ENCODE measurements at places on chromosomes 7 and 10. TPM values are rescaled to one million over a fixed set of nuclear protein-coding genes. Genes with fewer than 3 reads are reported as not detected.

DNA sequence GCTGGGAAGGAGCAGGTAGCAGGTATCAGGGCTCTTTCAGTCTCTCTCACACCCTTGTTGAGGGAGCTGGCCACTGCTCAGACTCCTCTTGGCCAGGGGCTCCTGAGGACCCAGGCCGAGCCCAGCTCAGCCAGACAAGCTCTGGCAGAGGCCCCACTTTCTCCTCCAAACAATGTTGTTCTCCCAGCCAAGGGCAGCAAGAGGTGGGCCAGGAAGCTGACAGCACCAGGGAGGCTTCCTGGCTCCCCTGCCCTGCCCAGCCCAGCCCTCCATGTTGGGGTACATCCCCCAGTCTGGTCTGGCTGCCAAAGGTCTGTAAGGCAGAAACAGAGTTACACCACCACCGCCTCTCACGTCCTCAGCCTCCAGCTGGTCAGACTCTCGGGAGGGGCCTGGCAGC is 33.9 kb upstream of the COL13A1 start:
- DNase-seq = no peak

GRCh38 chr10:92727550-92727949 is 37.8 kb downstream of the HHEX start:
- no peak for DNase-seq

- no peak for DNase-seq
These were observed 39.2 kb downstream of the ENO4 start for GRCh38 chr10:116888380-116889055.

DNA sequence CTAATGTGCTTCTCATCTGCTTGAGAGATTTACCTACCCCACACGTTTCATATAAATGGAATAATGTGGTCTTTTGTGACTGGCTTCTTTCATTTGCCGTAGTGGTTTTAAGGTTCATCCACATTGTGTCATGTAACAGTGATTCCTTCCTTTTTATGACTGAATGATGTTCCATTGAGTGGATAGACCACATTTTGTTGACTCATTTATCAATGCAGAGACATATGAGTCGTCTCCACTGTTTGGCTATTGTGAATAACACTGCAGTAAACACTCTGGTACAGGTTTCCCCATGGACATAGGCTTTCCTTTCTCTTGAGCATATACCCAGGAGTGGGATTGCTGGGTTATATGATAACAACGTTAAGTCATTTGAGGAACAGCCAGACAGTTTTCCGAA is 2.0 kb upstream of the AOC1 start:
- DNase-seq = no peak

DNA sequence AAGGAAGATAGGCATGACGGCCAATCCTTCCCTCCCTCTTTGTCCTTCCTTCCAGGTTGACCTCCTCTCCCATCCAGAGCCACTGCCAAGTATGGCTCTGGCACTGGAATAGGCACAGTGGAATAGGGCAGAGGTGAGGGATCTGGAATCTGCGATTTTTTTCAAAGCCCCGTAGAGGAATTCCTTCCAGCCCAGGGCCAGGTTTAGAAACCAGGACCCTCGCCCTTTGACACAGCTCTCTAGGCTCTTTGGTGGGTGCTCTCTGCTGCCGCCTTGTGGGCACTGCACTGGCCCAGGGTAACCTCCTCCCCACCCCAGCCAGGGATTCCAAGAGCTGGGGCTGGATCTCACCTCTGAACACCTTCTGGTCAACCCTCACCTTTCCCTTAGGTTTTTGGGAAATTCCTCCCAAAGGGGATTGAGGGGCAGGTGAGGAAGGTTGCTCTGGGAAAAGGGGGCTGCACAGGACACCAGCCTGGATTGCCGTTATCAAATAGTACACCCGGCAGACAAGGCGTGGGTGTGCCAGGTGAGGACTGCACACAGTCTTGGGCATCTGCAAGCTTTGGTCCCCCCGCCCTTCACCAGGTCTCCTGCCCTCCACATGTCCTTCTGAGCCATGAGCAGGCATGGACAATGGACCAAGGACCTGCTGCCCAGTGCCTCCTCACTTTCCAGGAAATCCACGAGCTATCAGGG is 22.8 kb downstream of the C10orf105 start:
- peak; percentile 72 for DNase-seq

- no peak for DNase-seq
These were observed 11.1 kb downstream of the PKD1L1 start for GRCh38 chr7:47937065-47937687.

DNA sequence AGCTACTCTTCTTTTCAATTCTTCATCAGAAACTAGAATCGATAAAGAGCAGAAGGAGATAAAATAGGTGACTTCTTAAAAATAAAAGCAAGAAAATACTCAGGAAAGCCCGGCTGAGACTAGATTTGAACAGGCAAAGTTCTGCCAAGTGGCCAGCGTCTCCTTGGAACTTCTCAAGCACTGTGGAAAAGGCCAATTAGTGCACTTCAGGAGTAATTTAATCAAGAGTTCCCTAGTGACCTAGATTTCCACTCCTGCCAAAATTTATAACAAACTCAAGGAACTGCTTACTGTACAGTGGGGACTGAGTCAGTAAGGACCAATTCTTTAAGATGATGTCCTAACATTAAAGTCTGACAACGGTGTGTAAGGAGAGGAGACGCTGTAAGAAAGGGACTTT is 57.3 kb downstream of the CHCHD3 start:
- DNase-seq = no peak

DNA sequence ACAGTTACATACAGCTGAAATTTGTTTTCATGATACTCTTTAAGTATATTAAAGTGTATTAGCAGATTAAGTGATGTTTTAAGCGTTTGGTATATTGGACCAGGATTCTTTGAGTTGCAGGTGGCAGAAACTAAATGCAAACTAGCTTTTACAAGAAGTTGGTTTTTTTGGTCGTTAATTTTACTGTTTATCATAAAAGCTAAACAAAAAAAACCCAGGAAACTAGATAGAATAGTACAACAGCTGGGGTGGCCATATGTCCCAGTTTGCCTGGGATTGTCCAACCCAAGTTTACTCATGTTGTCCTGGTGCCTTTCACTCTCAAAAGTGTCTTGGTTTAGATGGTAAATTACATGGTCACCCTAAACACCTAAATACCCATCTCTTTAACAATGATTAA is 108.7 kb downstream of the PHTF2 start:
- no peak for DNase-seq

DNA sequence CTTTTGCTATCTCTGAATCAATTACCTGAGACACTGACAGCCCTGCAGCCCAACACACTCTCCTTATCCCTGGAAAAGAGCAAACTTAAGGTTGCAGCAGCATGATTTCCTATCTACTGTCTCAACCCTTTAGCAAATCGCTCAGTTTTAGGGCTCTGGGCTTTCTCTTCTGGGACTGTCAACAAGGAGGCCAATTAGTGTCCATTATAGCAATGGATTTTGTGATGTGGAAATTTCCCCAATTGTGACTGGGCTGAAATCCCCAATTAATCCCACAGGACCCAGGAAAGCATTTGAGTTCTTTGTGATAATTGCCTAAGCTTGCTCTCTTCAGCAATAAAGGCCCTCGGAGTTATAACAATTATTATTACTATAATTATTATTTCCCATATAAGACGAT is 197.0 kb downstream of the ZNF438 start:
- DNase-seq = peak; percentile 74

DNA sequence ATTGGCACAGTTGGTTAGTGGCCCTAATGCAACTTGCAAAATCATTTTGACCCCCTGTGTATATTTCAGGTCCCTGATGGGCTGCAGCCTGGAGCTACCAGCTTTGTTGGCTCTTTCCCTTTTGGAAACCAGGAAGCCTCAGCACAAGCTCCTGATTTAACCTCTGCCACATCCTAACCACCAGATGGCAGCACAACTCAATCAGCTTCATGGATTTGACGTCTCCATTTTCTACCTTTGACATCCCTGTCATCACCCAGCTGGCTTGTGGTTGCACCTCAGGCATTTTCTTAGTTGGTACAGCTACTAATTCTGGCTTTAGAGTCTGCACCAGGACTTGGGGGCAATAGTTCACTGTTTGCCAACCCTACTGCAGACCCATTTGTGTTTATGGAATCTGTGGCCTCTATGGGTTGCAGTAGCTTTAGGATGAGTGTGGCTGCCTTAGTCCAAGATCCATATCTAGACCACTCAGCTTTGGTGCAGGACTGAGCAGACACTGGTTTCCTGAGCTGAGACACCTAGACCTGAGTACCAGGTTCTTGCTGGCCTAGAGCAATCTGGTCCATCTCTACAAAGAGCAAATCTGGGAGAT is 456.2 kb downstream of the REEP3 start:
- DNase-seq = peak; percentile 60

Gene SEMA3E
- 0.31 TPM for polyA plus RNA-seq

Gene NAT16
- polyA plus RNA-seq = 41.0 TPM

Gene NKX1-2
- polyA plus RNA-seq = 0.08 TPM

Gene CUL1
- 30.0 TPM for polyA plus RNA-seq

Gene TCAF2
- polyA plus RNA-seq = 0.42 TPM

Gene IFIT2
- 5.4 TPM for polyA plus RNA-seq

Gene GSDME
- 5.5 TPM for polyA plus RNA-seq

Gene ADIRF
- 84.5 TPM for polyA plus RNA-seq
